ENCODE measurements at places on chromosomes 16 and 17. TPM values are rescaled to one million over a fixed set of nuclear protein-coding genes. Genes with fewer than 3 reads are reported as not detected.
A peak's percentile ranks its signal among the peaks of the same experiment; 100 is the strongest.

DNA sequence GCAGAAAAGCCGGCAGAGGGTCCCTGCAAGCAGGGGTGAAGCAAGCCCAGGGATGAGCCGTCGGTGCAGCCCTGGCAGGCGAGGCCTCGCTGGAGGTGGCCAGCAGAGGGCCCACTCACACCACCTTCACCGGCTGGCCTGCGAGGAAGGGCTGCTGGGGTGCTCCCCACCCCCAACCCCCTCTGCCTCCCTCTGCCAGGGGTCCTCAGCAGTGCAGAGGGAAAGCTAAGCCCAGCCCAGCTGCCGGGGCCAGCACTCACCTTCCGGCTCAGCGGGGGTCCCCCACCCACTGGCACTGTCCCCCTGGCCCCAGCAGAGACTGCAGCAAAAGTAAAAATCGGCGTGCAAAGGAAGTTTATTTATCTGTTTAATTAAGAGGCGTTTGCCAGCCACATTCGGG is 113.4 kb downstream of the ENGASE start:
- no peak for DNase-seq

SLC5A10 gene
- total RNA-seq = not detected

GRCh38 chr16:19179546-19180490 is 11.8 kb downstream of the SYT17 start:
- DNase-seq = peak; percentile 28

MAP3K3 gene
- 27.2 TPM for total RNA-seq

GRCh38 chr17:66040402-66040801 is 151.5 kb downstream of the CEP112 start:
- no peak for DNase-seq

DNA sequence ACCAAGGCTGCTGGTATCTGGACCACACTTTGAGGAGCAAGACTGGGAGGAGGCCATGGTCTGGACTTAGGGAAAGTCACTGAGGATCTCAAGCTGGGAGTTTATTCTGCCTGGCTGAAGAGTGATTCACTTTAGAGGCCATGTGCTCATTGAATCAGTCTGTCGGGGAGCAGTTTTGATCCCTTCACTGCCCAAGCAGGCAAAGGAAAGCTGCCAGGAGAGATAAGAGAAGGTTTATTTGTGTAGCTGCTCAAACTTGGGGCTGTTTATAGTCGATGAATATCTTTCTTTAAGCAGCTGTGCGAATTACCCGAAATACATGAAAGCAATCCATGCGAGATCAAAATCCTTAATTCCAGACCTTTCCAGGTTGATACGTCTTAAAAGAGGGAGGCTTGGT is 544.4 kb upstream of the EEF2KMT start:
- DNase-seq = no peak

NAGS gene
- 0.91 TPM for total RNA-seq

GRCh38 chr16:13307255-13307654 is 405.9 kb downstream of the SHISA9 start:
- DNase-seq = peak; percentile 92

NEUROD2 gene
- total RNA-seq = not detected

DNA sequence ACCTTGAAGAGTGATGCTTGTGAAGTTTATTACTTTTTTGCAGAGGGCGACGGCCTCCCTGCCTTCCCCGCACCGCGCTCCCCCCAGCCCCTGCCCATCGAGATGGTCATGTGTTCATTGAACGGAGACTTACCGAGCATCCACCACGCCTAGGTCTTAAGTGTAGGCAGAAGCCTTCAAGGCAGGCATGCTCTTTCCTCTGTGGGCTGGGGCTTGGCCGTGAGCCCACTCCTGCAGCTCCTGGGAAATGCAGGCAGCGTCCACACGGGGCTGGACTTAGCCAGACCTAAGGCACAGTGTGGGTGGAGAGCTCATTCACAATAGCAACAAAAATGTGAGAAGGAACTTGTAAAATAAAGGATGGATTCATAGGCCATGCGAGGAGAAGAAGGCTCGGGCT is 19.2 kb downstream of the RNF213 start:
- no peak for DNase-seq

DNA sequence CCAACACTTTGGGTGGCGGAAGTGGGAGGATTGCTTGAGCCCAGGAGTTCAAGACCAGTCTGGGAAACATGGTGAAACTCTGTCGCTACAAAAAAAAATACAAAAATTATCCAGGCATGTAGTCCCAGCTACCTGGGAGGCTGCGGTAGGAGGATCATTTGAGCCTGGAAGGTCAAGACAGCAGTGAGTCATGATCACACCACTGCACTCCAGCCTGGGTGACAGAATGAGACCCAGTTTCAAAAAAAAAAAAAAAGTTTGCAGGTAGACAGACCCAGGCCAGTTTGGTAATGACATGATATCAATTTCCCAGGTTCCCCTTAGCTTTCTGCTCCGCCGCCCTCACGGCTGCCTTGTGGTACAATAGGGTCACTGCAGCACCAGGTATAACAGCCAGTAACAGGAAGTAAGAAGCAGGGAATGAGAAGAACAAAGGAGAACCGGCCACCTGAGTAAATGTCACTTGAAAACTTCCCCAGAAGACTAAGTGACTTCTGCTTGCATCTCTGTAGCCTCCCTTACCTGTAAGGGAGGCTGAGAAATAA is 201.2 kb upstream of the HSBP1 start:
- DNase-seq = no peak

YWHAE gene
- 861 TPM for total RNA-seq

GRCh38 chr17:29645515-29646051 is 22.9 kb upstream of the CORO6 start:
- DNase-seq = peak; percentile 48

DNA sequence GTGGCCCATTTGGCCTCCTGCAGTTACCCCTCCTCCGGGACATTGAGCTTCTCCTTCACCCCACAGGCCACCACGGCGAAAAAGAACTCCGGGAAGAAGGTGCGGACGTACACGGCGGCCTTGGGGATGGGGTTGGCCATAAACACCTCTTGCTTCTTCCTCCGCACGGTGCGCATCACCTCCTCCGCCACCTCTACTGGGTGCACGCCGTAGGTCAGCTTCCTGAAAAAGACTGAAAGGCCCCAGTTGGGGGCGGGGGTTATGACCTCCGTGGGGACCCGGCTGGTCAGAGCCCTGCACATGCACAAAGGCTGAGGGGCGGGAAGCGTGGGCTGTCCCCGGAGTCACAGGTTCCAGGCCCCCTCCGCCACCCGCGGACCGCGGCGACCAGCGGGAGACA is 19.9 kb downstream of the DHRS7C start:
- DNase-seq = no peak

MT1G gene
- total RNA-seq = not detected

- DNase-seq = no peak
Observed at GRCh38 chr17:75752802-75753513, 12.0 kb downstream of the GALK1 start.

DNA sequence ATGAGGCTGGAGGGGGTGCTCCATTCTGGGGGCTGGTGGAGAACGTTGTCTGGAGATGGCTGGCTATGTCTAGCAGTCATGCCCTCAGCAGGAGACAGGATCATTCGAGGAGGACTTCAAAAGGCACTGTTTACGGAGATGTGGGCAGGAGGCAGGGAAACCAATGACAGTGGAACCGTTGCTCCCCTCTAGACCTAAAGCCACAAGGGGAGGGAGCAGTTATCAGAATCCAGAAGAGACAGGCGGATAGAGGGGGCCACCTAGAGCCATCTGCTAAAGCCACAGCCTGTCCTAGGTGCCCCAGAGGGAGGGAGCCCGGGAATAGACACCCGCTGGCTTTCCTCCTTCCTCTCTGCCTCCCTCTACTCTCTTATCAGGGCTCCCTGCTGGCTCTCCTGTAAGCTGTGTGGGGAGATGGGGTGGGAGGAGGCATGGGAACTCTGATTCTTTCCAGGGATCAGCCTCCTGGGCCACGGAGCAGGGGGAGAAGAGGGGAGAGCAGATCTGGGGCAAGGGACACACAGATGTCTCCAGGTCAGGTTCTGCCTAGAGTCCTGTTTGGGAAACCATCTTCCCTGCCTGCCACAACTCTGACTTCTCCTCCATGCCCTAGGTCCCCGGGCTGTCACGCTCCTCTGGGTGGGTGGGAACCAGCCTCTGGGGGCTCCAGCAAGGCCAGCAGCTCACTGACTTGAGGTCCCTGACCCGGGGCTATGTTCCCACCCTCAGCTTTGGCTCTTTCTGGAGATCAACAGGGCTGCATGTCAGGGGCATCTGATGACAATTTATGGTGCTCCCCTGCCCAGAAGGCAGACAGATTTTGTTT is 42.3 kb downstream of the IRX3 start:
- DNase-seq = no peak

- no peak for DNase-seq
Observed at GRCh38 chr17:33277436-33278100, 15.5 kb downstream of the ASIC2 start.

HOXB6 gene
- total RNA-seq = not detected

NHLRC4 gene
- total RNA-seq = not detected

- DNase-seq = no peak
Observed at GRCh38 chr17:14451729-14452191, 150.9 kb downstream of the HS3ST3B1 start.

DNA sequence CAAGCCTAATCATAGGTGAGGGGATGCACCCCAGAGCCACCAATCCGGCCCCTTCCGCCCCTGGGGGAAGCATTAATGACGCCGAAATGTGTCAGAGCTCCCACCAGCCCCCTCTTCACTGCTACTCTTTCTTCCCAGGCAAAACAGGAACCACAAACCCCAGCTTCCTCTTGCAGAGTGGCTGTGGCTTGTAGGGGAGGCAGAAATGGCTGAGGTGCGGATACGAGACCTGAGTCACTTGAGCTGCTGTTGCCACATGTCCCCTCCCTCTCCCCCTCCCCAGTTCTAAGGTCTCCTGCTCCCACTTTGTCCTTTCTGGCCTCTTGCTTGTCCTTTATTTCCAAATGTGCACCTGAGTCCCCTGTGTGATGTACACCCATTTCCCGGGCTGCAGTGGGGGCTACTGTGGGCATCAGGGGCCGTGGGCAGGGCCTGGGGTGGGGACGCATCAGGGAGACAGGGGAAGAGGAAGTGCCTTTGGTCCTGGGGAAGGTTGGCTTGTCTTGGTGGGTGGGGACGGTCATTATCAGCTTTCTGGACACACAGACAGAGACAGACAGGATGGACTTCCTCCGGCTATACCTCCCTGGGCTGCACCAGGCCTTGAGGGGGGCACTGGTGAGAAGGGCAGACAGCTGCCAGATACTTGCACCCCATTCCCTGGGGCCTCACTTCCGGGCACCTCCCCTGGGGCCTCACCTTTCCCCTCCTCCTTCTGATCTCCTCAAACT is at the start of gene APOBR:
Gene APOBR (plus strand): TSS at position 523 of the 731 bp plus-strand sequence. CDS start 39 bp downstream, at position 562.
- DNase-seq = no peak

DNA sequence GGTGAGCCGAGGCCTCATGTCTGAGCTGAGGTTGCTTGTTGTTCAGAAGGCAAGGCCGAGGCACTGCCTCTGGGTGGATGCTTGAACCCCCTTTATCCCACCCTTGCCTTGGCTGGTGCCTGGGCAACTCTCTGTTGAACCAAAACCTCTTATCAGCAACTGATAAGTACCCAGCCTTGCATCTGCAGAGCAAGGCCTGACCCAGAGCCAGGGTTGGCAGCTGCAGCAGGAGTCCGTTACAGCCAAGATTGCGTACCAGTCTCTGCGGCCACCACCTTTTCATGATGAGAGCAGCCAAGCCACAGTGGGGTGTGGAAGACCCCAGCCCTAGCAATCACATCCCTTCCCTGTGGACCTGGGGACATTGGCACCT is 118.3 kb downstream of the RAB11FIP4 start:
- no peak for DNase-seq

DNA sequence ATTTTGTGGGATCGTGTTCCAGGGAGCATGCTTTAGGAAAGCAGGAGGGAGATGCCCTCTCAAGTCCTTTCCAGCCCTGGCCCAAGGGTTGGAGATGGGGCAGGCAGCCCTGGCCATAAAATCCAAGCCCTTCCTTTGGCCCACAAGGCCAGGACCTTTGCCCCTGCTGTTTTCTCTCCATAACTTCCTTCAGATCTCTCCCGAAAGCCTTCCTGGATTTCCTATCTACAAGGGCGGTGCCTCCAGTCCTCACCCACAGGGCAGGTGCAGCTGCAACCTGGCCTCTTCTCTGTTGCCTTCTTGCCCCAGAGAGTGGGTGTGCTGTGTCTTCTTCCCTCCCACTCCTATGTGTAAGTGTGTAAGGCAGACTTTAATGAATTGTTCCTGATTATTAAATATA is 8.5 kb upstream of the PDP2 start:
- no peak for DNase-seq

DNA sequence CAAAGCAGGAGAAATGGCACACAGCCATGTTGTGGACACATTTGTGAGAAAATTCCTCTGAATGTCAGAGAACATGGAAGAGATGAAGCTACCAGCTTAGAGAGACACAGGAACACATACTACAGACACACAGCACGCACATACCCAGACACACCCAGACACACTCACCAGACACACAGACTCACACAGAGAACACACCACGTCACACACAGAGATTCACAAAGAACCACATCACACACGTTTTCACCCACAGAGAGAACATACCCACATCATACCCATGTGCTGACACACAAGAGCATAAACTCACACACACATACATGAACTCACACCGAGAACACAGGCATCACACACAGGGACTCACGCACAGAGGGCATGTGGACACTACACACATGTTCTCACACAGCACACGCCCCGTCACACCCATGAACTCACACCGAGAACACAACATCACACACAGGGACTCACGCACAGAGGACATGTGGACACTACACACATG is 124.9 kb downstream of the METRNL start:
- no peak for DNase-seq

DNA sequence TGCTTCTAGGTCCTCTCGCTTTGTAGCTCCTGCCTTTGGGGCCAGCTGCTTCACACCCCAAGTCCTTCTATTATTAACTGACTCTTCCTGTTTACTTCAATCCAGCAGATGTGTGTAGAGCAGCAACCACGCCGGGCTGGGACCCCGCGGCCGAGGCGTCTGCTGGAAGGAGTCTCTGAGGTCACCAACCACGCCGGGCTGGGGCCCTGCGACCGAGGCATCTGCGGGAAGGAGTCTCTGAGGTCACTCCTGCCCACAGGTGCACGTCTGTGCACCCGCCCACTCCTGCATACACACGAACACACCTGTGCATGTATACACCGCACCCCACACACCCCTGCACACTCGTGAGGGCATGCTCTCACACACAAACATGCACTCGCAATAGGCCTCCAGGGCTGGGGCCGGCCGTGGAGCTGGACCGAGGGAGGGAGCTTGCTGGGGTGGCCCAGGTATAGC is 7.8 kb upstream of the TEX19 start:
- no peak for DNase-seq

GRCh38 chr16:11668623-11669379 is 546 bp downstream of the SNN start:
- no peak for DNase-seq

C1QBP gene
- total RNA-seq = 248 TPM

DNA sequence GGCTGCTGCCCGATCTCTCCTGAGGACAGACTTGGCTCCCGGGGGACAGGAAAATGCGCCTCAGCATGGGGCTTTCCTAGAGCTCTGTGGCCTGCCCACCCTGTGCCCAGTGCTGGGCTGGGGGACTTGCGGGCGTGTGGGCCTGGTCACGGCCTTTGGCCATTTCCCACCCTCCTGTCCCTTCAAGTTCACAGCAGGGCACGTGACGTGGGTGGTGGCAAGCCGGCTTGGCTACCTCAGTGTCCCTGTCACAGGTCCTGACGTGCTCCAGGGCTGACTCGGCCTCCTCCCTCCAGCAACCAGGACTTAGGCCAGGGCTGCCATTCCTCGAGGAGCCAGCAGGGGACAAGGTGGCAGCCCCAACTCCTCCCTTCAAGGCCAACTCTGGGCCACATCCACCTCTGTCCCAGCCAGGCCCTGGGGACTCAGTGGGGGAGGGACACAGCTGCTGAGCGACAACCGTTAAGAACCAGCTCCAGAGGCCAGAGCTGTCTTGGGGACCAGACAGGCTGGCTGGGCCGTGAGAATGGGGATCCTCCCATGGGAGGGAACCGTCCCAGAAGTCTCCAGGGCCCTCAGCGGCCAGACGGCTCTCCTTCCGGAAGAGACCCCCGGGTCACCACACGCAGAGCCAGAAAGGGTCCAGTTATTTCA is 981 bp upstream of the UNC13D start:
- peak; percentile 54 for DNase-seq
